ENCODE measurements at places on chromosomes 6 and 20.

GRCh38 chr6:124577734-124578281 lies 384.4 kb upstream of the RNF217 start:
- no peak for DNase-seq

- DNase-seq: peak; percentile 30
These were observed 208.1 kb downstream of the TINAG start for GRCh38 chr6:54516321-54516720.

- no peak for DNase-seq
These were observed 34.0 kb upstream of the FANCE start for GRCh38 chr6:35417979-35418661.

DNA sequence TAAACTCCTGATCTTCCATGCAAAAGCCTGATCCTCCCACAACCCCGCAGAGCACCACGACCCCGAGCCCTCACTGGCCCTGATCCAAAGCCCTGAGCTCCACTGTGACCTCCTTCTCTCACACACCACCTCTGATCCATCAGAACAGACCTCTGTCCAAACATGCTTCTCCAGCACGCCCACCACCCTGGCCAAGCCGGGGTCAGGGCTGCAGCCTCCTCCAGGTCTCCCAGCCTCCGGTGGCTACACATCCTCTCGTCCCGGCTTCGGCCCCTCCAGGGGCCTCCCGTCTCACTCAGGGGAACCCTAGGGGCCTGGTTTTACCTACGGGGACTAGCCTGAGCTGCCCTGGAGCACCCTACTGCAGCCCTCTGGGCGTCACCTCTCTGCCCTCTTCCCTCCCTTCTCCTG lies 49.1 kb downstream of the FOXF2 start:
- no peak for DNase-seq

GRCh38 chr6:106083618-106084017 lies 2.5 kb upstream of the PRDM1 start:
- DNase-seq: no peak

GRCh38 chr6:83928286-83928685 lies 68.8 kb downstream of the CYB5R4 start:
- no peak for DNase-seq

GRCh38 chr20:47143657-47144056 lies 212.8 kb downstream of the ZMYND8 start:
- DNase-seq: no peak
